ENCODE measurements at places on chromosomes 2 and 18.

- no peak for DNase-seq
These were observed 463.1 kb upstream of the DDX18 start for GRCh38 chr2:117351396-117351795.

DNA sequence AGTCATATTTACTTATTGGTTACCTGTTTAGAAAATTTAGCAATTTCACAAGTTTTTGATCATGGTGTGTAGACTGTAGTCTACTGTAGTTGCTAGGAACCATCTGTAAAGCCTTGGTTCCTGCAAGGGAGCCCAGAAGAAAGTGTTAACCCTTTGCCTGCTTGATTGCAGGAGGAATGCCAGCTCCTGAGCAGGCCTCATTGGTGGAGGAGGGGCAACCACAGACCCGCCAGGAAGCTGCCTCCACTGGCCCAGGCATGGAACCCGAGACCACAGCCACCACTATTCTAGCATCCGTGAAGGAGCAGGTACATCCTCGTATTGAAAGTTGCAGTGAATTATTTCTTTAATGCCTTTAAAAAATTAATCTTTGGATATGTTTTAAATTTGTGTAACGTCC lies 76.3 kb downstream of the PKP4 start:
- DNase-seq = no peak

DNA sequence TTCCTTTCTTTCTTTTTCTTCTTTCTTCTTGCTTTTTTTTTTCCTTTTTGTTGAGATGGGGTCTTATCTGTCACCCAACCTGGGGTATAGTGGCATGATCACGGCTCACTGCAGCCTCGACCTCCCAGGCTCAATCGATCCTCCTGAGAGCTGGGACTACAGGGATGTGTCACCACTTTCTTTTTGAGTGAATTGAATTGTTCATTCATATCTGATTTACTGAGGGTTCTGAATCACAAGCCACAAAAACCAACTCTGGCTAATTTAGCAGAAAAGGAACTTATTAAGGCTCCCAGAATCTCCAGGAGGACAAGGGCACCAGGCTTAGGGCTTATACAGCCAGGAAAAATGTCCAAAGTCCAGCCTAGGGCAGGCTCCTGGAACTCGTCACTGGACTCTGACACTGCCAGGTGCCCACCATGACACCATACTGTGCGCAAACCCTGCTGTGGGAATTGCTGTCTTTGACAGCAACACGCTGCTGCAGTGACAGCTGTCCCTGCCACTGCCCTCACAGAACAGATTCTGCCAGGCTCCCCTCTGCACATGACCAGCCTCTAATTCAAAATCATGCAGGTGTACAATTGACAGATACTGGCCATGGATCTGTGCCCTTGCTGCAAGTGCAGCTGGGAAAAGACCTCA lies 42.9 kb upstream of the EML6 start:
- DNase-seq = peak; percentile 24

DNA sequence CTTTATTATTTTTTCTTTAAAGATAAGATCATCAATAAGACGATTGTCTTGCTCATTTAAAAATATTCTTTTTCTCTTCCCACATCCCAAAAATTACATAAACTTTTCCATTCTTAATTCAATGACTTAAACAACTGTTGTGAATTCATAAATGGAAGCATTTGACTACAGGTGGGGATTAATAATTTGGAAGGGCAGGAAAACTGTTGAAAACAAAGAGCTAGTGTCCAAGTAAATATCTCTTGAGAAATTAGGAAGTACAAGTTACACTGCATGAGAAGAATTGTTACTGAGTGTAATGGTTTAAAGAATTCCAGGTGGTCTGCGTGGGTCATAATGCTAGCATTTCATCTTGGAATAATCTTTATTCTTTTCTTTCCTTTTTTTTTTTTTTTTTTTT lies 634.8 kb upstream of the ZEB2 start:
- no peak for DNase-seq

GRCh38 chr2:185372188-185372587 lies 366.4 kb upstream of the FSIP2 start:
- no peak for DNase-seq

GRCh38 chr2:39666491-39667101 lies 879 bp downstream of the TMEM178A start:
- no peak for DNase-seq

DNA sequence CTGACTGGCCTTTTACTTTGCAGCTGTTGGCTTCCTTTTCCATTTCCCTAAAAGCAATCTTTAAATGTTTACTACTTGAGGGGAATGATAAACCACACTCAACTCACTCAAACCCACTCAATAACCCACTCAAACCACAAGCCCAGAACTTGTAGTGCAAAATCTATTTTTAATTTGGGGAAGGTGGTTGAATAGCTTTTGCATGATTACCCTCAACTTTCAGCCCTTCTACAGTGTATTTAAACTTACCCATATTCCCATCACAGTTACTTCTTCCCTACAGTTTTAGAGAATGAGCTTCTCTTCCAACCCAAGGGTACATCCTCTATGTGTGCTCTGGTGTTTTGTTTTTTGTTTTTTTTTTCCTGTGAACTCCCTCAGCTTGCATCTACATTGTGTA lies 636.1 kb downstream of the TDRD15 start:
- no peak for DNase-seq

- DNase-seq = no peak
These were observed 30.2 kb downstream of the COPS7B start for GRCh38 chr2:231816327-231817026.

GRCh38 chr2:114714313-114714712 lies 271.9 kb downstream of the DPP10 start:
- DNase-seq = no peak

- DNase-seq = peak; percentile 51
These were observed 132.5 kb downstream of the SPHKAP start for GRCh38 chr2:228048838-228049490.

DNA sequence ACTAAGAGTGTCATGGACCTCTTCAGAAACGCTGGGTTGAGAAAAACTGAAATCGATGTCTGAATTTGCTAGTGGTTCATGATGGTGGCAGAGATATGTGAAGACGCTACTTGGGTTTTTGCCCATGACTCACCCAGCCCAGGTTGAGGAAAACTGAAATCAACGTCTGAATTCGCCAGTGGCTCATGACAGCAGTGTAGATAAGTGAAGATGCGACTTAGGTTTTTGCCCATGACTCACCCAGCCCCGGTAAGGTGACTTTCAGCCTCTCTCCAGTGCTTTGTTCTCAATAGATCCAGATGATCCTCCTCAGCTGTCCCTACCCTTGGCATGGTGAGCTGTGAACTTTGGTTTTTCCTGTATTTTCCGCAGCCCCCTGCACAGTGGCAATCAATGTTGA lies 105.3 kb upstream of the SIX3 start:
- no peak for DNase-seq

DNA sequence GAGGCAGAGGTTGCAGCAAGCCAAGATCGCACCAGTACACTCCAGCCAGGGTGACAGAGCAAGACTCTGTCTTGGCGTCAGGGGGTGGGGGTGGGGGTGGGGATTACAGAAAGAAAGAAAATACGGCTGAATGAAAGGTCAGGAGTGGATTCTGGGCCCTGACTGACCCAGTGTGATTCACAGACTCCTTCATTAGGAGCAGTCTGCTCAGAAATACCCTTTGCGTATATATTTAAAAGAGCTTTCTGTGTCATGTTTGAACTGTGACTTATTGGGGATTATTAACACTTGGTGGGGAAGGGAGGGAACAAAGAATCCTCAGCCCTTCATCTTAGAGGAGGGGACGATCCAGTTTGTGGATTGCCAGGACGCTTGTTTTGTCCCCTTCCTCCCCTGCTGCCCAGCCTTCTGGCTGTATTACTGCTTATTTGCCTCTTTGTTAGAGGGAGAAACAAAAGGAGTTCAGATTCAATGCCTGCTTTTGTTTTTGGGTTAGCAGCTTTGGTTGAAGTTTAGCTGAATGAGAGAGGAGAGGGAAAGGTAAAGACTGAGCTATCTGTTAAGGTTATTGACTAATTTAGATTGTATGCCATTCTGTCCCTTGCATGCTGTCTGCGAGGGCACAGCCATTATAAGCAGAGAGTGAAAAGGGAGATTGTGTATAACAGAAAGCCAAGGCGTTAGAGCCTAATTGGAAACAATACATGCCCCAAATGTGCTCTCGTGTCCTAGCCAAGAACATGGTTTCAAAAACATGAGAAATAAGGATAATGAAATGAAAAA lies 118.3 kb downstream of the FMNL2 start:
- DNase-seq = no peak

DNA sequence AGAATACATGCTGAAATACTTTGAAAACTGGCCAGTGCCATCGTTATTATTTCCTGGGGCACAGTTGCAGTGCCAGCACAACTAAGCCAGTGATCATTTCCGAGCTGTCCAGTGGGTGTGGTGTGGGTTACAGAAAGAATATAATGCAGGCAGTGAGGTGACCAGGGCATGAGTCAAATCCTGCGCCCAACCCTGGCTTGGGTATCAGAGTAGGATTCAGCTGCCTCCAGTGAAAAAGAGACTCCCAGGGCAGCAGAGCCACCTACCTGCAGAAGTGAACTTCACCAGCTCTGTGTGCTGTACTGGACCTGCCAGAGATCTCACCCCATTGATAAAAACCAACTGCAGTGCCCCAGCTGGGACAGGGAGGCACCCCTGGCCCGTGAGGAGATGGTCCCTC lies 18.0 kb downstream of the SLC9A2 start:
- peak; percentile 62 for DNase-seq

- no peak for DNase-seq
These were observed 144.4 kb upstream of the FBXO11 start for GRCh38 chr2:48050711-48051110.

GRCh38 chr2:191190861-191191552 lies 40.2 kb upstream of the STAT4 start:
- no peak for DNase-seq

DNA sequence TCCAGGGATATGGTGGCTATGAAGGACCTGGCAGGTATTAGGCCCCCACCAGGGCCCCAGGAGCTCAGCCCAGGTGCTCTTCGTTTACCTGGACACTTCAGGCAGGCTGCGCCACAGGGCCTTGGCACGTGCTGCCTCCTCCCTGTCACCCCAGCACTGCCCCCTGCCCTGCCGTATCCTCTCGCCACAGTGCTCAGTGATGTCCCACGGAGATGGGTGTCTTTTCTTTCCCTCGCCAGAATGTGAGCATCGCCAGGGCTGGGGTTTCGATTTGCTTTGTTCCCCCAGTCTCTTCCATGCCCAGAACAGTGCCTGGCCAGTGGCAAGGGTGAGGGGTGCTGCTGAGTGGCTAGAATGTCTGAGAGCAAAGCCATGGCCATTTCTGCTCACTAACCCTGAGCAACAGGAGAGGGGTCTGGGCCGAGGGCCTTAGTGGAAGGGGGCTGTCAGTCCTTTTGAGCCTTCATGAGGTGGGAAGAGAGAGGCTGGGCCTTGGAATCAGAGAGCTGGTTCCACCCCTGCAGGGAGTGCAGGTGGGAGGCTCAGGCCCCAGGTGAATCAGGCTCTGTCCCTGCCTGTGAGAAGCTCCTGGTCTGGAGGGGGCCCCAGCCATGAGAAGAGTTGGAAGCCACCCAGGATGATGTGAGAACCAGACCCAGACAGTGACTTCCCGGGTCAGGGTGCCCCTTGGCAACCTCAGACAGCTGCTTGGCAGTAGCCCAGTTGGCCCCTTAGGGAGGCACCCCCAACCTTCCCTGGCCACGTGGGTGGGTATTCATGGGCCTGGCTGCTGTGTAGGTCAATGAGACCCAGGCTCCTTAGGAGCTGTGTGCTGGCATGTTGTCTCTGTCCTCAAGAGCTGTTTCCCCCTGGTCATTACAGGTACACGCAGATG lies 129.9 kb upstream of the HS6ST1 start:
- no peak for DNase-seq

GRCh38 chr2:181781078-181781786 lies 100.9 kb upstream of the NEUROD1 start:
- no peak for DNase-seq

GRCh38 chr18:463827-464541 lies 36.5 kb downstream of the COLEC12 start:
- DNase-seq = no peak

DNA sequence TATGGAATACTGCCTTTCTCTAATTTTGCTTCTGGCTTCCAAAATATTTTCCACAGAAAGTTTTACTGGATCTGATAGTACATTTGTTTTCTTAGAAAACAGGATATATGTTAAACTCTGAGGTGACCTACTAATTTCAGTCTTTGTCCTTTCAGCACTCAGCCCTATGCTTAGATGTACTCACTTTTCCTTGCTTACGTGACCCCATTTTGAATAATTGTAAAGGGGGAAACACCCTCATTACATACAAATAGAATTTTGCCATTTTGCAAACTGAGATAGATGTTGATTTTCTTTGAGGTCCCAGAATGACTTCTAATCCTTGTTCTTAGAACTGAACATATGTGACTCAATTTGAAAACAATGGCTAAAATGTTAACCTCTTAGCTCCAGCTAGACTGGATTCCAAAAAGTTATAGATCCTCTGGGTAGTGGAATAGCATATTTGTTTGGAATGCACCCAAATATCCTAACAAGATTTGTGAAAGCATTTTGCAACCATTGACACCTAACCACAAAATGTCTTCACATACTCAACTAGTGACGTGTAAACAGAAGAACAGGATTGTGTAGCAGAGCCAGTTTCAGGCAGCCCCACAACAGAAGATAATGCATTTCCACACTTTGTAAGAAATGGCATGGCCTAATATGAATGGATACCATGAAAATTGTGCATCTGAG lies 44.8 kb upstream of the EHBP1 start:
- peak; percentile 88 for DNase-seq

DNA sequence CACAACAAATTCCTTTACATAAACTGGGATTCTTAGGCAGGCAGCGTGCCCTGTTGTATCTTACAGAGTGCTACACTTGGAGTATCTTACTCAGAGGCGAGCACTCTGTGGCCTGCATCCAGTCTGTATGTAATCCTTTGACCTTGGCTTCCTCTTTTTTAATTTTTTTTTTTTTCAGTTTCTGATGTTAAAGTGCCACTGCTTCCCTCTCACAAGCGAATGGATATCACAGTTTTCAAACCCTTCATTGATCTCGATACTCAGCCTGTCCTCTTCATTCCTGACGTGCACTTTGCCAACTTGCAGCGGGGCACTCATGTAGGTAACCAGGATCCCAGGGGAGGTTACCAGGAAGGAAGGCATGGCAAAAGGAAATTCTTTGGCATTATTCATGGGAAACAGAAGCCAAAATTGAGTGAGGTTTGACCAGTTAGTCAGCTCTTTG lies 40.4 kb downstream of the GRHL1 start:
- no peak for DNase-seq

DNA sequence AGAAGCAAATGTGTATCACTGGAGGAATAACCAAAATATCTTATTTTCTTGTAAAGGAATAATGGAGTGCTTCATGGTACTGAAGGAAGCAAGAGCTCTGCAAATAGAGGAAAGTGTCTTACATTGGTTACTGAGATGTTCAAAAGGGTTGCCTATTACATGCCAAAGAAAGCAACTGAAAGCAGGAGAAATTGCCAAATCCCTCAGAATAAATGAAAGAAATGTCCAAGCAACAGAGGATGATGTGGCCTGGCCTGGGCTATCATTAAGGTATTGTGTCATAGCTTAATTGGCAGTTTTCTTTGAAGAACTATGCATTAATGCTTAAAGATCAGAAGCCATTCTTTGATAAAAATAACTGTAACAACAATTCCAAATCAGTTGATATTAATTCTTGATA lies 173.7 kb downstream of the RAB3GAP1 start:
- DNase-seq = no peak

- no peak for DNase-seq
These were observed 4.3 kb downstream of the AGPS start for GRCh38 chr2:177396703-177397460.
